MV-4-11 (cell line): ENCODE measurements at places on chromosomes 4 and X.

DNA sequence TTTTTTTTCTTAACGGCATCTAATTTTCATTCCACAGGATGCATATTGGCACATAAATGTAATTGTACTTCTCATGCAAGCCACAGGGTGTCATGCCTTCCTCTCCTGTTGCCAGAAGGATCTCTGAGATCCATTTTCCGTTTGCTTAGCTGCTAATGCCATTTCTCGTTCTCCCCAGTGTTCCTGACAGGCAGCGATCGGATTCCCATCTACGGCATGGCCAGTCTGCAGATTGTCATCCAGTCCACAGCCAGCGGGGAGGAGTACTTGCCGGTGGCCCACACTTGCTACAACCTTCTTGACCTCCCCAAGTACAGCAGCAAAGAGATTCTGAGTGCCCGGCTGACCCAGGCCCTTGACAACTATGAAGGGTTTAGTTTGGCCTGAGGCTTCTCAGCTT is 8.9 kb upstream of the NAP1L5 start:
- no peak for DNase-seq

DNA sequence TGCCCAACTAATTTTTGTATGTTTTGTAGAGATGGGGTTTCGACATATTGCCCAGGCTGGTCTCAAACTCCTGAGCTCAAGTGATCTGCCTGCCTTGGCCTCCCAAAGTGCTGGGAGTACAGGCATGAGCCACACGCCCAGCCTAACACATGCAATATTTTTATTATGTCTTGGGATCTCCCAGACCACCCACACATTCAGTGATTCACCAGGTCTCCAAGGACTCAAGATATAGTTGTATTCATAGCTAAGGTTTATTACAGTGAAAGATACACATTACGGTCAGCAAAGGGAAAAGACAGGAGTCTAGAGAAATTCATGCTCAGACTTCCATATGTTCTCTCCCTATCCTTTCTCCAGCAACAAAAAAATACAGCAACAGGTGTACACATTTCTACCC is 25.5 kb upstream of the FAM120C start:
- no peak for DNase-seq

GRCh38 chr4:154807042-154807630 is 26.1 kb downstream of the RBM46 start:
- DNase-seq: peak; percentile 44

DNA sequence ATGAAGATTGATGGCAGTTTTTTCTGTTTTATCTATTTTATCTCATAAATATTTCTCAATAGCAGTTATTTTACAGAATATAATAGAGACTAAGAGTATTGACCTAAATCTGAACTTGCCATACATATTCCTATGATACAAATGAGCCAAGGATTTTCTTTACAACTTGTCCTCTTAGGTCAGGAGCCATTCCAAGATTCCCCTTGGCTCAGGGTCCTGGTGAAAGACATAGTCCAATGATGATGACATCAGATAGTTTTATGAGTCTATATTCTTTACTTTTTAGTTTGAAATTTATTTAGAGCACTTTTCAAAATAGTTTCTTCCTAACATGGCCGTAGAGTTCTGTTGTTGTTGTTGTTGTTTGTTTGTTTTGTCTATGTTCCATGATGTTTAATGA is 869.1 kb upstream of the GRID2 start:
- DNase-seq: no peak

- no peak for DNase-seq
Measured at GRCh38 chrX:13028871-13029636, 15.4 kb downstream of the FAM9C start.

GRCh38 chr4:92646826-92647225 is 343.1 kb downstream of the GRID2 start:
- DNase-seq: no peak
